ENCODE measurements at places on chromosomes 3 and 15. TPM values are rescaled to one million over a fixed set of nuclear protein-coding genes. Genes with fewer than 3 reads are reported as not detected.
A peak's percentile ranks its signal among the peaks of the same experiment; 100 is the strongest.

The ASB14 gene
- 0.20 TPM for total RNA-seq

The CACNA2D3 gene
- 0.14 TPM for total RNA-seq

The PLSCR1 gene
- total RNA-seq, result 110 TPM

The RBMS3 gene
- total RNA-seq, result 9.9 TPM

The FAM107A gene
- total RNA-seq, result not detected

The IGSF11 gene
- not detected for total RNA-seq

The DYNC1LI1 gene
- total RNA-seq, result 54.9 TPM

The REC114 gene
- not detected for total RNA-seq

The PARP15 gene
- not detected for total RNA-seq

The TRPM1 gene
- 0.03 TPM for total RNA-seq

DNA sequence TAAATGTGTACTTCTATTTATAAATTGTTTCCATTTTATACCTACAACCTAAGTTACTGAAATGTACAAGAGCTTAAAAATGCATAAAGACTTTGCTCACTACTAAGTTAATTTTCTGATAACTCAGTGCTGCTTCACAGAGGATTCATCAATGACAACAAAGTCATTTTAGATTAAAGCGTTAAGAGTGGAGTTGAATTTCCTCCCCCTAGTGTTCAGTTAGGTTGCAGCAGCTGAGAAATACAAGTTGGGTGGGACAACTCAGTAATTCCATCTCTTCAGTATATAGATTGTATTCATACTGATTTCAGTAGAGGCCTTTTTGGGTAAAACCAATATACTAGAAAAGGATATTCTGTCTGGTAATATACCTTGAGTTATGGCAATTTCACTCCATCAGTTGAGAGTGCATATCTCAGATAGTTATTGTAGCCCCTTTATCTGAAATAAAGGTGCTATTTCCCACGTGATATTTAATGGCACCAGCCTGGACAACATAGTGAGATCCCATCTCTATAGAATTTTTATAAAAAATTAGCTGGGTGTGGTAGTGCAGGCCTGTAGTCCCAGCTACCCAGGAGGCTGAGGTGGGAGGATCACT, 6.9 kb upstream of the RPL35A start:
- peak; percentile 61 for DNase-seq

GRCh38 chr3:43994657-43995546, 246.8 kb upstream of the TOPAZ1 start:
- no peak for DNase-seq

DNA sequence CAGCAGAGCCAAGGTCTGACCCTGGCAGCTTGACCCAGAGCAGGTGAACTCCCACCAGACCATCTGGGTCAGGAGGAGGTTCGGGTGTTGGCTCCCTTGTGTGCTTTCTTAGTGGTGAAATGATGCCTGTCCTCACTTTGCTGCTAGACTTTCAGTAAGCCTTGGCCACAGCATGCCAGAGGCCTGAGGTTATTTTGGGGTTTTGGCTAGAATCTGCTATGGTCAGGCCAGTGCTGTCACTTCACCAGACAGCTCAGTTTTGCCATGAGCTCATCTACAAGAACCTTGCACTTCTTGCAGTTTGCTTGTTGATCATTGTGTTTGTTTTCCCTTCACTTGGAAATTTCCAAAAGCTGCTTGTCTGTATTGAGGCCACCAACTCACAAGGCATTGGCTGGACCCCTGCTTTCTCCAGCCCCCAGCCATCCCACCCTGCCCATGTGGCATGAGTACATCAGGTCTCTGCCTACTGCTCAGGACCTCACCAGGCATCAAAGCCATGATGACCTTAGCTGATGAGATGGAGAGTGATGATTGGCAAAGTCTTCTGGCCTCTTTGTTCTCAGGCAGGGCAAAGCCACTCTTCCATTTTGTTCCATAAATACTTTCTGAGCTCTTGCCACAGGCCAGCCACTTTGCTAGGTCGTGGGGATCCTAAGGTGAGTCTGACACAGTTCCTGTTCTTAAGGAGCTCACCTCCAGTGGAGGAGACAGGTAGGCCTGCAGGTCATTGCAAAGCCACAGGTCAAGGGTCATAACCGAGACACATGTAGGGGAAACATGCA, 122.6 kb downstream of the ARNT2 start:
- no peak for DNase-seq

GRCh38 chr15:61186905-61187741, 42.0 kb downstream of the RORA start:
- DNase-seq, result no peak

DNA sequence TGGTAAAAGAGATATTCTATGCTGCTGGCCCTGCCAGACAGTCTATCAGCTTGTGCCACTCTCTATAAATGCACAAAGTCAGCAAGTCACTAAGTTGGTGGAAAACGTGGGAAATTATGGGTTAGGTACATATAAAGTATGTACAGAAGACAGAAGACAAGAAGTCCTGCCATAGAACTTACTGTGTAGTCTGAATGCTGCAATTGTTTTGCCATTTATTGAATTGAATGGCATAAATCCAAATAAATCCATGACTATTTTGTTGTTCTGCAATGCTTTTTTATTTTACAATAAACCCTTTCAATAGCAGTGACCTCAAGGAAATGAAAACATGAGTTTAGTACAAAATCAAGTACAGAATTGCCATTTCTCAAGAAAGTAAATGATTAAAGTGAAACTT, 34.1 kb upstream of the TM4SF1 start:
- no peak for DNase-seq

GRCh38 chr3:23806534-23807423, 1.0 kb downstream of the UBE2E1 start:
- DNase-seq, result peak; percentile 32

- DNase-seq, result peak; percentile 65
Measured at GRCh38 chr3:123286308-123287023, 84.7 kb downstream of the SEC22A start.

GRCh38 chr3:134039161-134039862, 9.6 kb upstream of the SLCO2A1 start:
- peak; percentile 36 for DNase-seq

GRCh38 chr3:106710596-106710995, 666.6 kb upstream of the CCDC54 start:
- no peak for DNase-seq

- DNase-seq, result no peak
Measured at GRCh38 chr3:15330031-15330596, 2.3 kb downstream of the SH3BP5 start.

Data from HT1080 (cell line).